NCI-H226 (cell line): ENCODE measurements at places on chromosomes 12 and 14.

- no peak for DNase-seq
Observed at GRCh38 chr12:98745578-98746391, 100.7 kb downstream of the APAF1 start.

DNA sequence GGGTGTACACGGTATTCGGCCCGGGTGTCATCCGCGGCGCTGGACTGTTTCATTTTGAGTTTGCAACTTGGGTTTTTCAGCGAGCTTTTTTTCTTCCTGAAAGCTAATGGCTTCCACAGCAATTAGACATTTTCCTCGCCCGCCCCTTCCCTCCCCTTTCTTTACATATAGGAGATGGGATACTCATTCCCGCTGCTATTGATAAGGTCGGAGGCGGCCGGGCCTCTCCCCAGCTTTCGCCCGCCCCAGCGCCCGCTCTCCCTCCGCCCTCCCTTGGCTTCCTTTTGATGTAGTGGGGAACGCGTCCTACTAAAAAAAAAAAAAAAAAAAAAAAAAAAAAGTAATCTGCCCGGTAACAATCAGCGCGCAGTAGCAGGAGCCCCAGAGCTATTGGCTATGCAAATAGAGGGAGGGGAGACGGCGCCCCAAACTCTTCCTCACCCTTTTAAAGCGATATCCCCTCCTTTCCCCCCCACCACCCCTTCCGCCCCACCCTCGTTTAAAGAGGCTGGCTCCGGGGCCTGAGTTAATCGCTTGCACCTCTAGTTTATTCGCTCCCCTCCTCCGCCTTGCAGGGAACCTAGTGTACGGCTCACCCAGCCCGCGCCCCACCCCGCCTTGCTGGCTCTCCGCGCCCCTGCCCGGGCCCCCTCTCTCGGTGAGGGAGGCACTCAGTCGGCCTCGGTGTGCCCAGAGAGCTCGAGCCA, 1.7 kb upstream of the CCND2 start:
- peak; percentile 50 for DNase-seq

DNA sequence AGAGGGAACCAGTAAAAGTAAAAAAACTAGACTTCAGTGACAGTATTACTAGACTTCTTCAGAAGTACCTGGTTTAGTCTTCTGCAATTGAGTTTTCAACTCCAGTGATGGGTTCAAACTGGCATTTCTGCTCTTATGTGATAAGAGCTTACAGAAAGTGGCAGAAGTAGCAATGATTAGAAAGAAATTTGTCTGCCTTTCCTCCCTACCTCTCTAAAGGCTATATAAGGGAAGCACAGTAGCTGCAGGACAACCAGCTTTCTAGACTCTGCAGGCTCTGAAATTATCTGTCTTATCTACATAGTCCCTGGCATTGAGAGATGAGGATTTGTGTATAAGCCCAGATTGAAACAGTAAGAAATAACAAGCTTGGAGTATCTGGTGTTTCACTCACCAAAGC, 107.5 kb downstream of the DAAM1 start:
- no peak for DNase-seq

DNA sequence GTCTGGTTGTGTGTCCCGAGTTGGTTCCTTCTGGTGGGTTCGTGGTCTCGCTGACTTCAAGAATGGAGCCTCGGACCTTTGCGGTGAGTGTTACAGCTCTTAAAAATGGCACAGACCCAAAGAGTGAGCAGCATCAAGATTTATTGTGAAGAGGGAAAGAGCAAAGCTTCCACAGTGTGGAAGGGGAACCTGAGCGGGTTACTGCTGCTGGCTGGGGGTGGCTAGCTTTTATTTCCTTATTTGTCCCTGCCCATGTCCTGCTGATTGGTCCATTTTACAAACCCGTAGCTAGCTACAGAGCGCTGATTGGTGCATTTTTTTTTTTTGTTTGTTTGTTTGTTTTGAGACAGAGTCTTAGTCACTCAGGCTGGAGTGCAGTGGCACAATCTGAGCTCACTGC, 29.3 kb downstream of the FGF6 start:
- no peak for DNase-seq

DNA sequence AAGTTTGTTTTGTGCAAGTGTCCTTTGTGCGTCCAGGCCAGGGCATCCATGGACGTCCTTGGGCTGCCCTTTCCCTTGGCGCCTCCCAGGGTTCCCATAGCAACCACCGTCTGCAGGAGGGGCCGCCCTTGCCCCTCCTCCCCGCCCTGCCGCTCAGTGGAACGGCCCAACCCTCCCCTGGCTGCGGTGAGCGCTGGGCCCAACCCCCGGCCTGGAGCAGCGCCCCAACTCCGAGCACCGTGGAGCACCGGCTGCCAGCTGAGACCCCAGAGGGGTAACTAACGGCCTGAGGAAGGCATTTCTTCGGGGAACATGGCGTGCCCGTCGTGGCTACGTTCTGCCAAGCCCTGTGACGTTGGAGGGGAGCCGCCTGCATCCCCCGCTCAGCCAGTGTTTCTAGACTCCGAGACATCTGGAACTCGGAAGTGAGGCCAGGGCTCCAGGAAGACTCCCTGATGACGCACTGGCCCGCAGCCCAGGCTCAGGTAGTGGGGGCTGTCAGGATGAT, 5.3 kb upstream of the ACACB start:
- peak; percentile 89 for DNase-seq

DNA sequence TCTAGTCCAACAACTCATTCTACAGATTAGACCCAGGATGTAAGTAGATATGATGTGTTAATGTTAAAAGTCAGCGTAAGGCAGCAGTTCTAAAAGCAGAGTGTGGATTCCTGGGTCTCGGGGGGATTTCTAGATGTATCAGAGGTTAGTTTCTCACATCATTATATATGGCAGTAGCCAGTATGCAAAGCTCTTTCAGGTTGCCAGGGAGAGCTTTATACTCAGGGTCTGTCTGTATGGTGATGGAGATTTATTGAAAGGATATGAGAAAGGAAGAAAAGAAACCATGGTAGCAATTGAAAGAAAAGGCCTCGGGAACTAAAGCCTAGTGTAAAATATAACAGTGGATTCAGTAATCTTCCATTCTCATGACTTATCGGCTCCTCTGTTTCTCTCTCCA, 26.2 kb upstream of the PAWR start:
- no peak for DNase-seq

DNA sequence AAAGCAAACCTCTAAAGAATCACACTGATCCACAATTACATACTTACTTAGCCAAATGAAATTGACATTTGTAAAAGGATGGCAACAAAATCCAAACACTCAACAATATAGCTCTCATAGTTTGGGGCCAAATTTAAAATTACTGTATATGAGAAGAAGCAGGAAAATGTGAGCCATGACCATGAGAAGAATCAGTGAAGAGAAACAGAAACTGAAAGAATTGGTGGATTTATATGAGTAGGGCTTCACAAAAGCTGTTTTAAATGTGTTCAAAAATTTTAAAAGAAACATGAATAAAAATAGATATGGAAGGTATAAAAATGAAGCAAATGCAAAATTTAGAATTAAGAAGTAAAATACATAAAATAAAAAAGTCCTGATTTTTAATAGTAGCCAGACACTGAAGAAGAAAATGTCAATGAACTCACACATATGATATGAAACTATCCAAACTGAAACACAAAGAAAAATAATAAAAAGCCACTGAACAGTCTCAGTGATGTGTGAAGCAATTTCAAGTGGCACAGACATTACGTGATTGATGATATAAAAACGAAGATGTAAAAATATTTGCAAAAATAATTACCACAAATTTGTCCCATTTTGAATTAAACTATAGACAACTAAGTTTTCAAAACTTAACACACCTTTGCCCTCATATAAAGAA, 87.9 kb upstream of the MDGA2 start:
- no peak for DNase-seq

DNA sequence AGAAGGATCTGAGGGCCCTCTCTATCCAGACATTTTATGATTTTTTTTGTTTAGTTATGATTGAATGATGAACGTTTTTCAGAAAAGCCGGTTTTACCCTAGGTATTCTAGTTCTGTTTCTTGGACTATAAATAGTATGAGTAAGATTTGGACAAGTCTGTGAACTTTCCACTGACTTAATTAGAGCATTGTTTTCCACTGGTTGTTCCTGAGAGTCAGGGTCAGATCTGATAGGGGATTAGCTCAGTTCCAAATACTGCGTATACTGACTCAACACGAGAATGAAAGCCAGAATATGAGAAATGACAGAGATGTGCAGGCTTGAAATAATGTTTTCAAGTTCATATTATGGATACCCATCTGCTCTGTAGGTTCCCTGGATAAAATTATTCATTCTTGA, 361.6 kb downstream of the AEBP2 start:
- no peak for DNase-seq

- DNase-seq, result no peak
Observed at GRCh38 chr12:131724534-131724933, 13.6 kb downstream of the SFSWAP start.

GRCh38 chr14:77158882-77159255, 17.3 kb upstream of the ZDHHC22 start:
- DNase-seq, result no peak

DNA sequence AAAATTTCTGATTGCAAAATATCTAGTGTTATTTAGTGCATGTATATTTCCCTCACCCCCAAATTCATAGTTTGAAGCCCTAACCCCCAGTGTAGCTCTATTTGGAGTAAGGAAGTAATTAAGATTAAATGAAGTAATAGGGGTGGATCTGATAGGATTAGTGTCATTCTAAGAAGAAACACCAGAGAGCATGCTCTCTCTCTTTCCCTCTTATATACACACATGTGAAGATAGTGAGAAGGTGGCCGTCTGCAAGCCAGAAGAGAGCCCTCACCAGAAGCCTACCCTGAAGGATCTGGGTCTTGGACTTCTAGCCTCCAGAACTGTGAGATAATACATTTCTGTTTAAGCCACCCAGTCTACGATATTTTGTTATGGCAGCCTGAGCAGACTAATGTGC, 120.3 kb downstream of the TMEM30B start:
- DNase-seq, result no peak

DNA sequence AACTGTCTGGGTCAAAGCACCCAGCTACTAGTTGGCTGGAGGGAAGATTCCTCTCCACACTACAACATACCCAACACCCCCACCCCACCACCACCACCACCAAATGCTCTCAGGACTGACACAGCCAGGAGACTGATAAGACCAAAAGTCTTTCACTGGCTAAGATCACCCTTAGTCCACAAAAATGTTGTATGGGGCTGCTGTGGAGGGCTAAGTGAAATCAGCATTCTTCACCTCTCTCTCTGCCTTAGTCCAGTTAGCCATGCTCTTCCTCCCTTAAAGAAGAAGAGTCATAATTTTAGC, 106.2 kb downstream of the NUAK1 start:
- DNase-seq, result peak; percentile 79

DNA sequence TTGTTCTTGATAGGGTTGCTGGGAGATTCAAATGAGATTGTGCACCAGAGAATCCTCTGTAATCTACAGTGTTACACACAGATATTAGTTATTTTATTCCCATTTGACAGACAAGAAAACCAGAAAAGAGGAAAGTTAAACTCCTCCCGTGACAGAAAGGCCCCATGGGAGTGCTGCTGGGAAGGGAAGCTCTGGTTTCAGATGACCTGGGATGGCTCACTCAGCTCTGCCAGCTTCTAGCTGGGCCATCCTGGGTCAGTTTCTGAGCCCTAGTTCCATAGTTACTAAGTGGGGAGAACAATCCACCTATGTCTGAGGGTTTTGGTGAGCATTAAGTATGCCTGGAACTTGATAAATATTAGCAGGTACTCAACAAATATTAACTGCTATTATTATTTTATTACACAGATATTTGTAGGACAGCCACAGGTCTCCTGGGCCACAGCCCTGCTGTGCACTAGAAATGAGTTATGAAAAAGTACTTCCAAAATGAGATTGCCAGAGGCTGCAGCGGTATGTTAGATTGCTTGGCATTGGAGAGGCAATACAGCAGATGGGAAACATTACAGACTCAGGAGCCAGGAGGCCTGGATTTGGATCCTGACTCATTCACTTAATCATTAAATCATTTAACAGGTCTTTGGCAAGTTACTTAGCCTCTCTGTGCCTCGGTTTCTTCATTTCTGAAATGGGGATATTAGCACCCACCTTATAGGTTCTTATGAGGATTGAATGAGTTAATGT, 47.1 kb upstream of the STON2 start:
- no peak for DNase-seq

DNA sequence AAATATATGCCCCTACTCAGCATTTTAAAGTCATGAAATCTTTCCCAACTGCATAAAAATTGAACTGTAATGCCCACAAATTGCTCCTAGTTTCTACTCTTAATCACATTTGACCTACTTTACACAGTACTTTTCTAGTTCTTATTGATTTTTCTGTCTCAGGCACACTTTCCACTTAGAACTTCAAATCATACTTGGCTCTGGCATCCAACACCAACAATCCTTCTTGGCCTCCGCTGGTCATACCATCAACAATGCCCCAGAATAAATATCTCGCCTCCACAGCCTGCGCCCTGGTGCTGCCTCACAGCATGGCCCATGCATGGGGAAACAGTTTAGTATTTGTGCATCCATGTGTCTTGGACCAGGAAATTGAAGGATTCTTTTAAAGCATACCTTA, 107.5 kb upstream of the SYT10 start:
- DNase-seq, result no peak

- no peak for DNase-seq
Observed at GRCh38 chr14:96797582-96798349, 584 bp downstream of the VRK1 start.

DNA sequence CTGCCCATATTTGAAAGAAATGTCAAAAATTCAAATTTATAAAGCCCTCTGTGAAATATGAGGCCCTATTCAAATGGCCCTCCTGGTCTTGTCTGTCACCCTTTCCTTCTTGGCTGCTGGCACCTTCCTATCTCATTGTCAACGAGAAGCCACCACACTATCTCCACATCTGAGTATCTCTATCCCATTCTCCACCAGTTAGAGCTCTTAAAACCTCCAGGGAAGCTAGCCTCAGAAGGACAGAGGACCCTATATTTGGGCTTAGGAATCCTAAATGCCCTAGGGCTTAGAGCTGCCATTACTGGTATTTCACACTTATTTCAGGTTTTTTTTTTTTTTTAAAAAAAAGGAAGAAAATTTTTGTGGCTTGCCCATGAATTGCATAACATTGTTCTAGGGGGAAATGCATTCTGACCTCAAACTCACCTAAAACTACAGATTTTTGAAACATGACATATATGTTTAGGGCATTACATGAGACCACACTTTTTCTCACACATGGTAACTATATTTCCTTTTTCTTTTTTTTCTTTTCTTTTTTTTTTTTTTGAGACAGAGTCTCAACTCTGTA, 25.0 kb downstream of the SLC25A21 start:
- no peak for DNase-seq

- DNase-seq, result peak; percentile 11
Observed at GRCh38 chr12:13451776-13452175, 255.2 kb downstream of the EMP1 start.

DNA sequence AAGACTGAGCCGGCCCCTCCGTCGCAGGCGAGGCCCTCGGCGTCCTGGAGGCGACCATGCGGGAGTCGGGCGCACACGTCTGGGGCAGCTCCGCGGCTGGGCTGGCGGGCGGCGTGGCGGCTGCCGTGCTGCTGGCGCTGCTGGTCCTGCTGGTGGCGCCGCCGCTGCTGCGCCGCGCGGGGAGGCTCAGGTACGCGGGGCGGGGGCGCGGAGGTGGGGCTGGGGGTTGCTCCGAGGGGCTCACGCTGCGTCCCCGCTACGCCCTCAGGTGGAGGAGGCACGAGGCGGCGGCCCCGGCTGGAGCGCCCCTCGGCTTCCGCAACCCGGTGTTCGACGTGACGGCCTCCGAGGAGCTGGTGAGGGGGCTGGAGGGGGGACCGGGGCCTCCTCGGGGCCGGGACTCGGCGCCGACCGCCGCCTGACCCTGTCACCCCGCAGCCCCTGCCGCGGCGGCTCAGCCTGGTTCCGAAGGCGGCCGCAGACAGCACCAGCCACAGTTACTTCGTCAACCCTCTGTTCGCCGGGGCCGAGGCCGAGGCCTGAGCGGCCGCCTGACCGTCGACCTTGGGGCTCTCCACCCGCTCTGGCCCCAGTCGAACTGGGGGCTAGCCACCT, 7.8 kb downstream of the AMN start:
- DNase-seq, result no peak
